ENCODE measurements at places on chromosomes 12 and 14. TPM values are rescaled to one million over a fixed set of nuclear protein-coding genes. Genes with fewer than 3 reads are reported as not detected.

DNA sequence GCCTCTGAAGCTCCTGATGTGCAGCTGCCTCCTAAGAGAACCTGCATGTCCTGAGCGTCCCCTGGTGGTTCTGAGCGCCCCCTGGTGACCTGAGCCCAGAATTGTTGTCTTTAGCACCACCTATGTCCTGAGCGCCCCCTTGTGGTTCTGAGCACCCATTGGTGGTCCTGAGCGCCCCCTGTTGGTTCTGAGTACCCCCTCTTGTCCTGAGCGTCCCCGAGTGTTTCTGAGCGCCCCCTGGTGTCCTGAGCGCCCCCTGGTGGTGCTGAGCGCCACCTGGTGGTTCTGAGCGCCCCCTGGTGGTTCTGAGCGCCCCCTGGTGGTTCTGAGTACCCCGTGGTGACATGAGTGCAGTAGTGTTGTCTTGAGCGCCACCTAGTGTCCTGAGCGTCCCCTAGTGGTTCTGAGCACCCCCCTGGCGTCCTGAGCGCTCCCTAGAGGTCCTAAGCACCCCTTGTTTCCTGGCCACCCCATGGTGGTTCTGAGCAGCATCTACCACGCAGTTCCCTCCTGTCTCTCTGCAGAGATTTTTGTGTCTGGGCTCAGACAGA, 782.5 kb downstream of the TMEM121 start:
- peak; percentile 7 for DNase-seq

GRCh38 chr14:52413729-52414408, 99.8 kb downstream of the PTGER2 start:
- DNase-seq, result no peak

DNA sequence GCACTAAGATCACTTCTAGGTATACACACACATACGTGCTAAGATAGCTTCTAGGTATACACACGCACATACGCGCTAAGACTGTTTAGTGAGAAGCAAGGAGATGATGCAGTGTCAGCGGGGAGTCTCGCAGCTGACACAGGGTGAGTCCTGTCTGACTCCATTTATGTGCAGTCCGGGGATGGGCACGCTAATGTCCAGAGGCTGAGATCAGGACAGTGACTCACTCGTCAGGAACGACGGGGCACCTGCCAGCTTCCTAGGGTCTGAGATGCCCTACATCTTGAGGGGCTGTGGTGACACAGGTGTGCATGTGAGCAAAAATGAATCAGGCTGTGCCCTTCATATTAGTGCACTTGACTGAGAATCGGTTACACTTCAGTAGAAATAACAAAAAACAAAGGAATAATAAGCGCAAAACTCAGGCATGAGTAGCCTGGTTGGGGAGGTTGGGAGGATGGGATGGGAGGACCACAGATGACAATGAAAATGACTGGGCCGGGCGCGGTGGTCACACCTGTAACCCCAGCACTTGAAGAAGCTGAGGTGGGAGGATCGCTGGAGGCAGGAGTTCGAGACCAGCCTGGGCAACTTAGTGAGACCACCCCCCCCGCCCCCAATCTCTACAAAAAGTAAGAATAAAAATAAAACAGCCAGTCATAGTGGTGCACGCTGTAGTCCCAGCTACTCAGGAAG, 29.1 kb upstream of the ULK1 start:
- peak; percentile 95 for DNase-seq

DNA sequence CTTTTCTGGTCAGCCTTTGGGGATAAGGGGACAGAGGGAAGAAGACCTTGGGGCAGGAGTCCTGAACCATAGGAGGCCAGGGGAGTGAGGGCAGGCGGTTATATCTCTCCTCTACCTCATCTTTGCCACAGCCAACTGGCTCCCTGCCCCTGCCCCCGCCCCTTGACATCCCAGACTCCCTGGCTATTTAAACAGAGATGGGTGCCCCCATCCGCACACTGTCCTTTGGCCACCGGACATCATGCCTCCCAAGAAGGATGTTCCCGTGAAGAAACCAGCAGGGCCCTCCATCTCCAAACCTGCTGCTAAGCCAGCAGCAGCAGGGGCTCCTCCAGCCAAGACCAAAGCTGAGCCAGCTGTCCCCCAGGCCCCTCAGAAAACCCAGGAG, 1.3 kb downstream of the MYL6B start:
- no peak for DNase-seq

DNAJC22 gene
- total RNA-seq, result 12.6 TPM

- DNase-seq, result no peak
These were observed 2.0 kb downstream of the INTS13 start for GRCh38 chr12:26935636-26936378.

SIRT4 gene
- total RNA-seq, result 1.4 TPM
